Lung (tissue), 17 donors: ENCODE measurements at places on chromosomes 2 and 18. TPM values are rescaled to one million over a fixed set of nuclear protein-coding genes. Genes with fewer than 3 reads are reported as not detected.

DNA sequence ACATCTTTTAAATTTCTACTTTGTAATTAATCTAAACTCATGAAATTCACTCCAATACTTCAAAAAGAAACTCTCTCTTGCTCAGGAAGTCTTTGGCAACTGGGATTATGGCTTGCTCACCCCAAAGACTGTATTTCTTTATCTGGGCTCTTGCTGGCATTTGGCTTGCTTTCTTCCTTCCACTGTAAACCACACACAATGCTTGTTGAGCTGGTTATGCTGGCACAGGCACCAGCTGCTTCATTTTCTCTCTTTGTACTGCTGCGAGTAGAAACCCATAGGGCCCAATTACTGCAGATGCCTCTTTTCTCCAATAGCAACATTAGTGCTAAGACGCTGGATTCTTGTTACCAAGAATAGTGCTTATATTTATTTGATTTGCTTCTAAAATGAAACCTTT lies 51.4 kb downstream of the SLC38A11 start:
- DNase-seq: no peak

DNA sequence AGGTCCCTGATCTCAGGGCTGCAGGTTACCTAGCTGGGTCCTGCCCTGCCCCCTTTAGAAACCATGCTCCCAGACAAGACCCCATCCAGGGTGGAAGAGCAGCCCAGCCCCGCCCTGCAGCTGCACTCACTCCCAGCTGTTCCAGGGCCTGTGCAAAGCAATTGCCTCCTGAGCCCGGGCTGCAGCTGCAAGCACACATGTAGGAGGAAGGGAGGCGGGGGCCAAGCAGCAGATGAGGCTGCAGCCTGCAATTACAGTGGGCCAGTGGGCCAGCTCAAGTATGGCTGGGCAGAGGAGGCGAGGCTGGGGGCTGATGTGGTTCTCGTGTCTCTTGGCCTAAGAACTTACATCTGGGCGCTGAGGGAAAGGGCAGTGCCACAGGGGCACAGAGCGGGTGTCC lies 65.4 kb upstream of the TUBA3E start:
- DNase-seq: no peak

CYP27C1 gene
- 2.9 TPM for total RNA-seq

DNA sequence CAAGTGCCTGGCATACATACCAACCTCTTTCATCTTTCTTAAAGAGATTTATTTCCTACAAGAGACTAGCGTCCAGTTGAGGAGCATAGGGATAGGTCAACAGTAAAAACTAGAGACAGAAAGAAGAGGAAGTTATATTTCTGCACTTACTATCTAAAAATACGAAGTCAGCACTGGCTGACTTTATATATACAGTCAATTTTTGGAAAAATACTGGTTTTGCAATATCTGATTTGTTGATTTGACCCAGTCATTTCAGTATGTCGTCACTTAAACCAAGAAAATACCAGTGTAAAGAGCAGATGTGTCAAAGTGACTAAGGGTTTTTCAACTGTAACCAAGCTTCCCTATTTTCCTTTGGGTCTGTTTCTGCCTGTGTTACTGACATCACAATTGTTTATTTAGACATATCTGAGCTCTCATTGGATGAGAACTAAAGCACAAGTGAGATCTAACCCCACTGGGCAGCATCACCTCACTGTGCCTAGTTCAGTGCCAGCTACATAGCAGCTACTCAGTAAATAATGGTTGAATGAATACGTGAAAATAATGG lies 23.0 kb downstream of the CYTIP start:
- DNase-seq: peak; percentile 23

- no peak for DNase-seq
These were observed 170.0 kb downstream of the EPHA4 start for GRCh38 chr2:221402072-221402471.

ITPRIPL1 gene
- total RNA-seq: 2.2 TPM

DNA sequence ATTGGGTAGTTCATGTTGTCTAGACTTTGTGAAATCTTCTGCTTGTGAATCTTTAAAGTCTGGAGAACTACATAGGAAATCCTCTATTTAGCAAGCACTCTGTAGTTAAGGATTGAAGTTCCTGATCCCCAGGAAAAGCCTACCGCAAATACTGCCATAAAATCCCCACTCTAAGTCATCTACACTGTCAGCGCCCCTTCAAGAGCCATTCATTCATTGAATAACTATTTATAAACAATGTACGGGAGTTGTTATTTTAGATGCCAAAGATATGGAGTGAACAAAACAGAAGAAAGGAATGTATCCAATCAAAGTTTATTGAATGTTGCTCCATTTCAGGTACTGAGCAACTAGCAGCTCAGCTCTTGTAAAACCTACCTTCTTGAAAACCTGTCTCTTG lies 36.5 kb upstream of the SLC39A10 start:
- no peak for DNase-seq

- no peak for DNase-seq
These were observed 40.8 kb upstream of the CYP1B1 start for GRCh38 chr2:38116762-38117161.

GRCh38 chr18:55219059-55219458 lies 259.8 kb upstream of the CCDC68 start:
- no peak for DNase-seq

DNA sequence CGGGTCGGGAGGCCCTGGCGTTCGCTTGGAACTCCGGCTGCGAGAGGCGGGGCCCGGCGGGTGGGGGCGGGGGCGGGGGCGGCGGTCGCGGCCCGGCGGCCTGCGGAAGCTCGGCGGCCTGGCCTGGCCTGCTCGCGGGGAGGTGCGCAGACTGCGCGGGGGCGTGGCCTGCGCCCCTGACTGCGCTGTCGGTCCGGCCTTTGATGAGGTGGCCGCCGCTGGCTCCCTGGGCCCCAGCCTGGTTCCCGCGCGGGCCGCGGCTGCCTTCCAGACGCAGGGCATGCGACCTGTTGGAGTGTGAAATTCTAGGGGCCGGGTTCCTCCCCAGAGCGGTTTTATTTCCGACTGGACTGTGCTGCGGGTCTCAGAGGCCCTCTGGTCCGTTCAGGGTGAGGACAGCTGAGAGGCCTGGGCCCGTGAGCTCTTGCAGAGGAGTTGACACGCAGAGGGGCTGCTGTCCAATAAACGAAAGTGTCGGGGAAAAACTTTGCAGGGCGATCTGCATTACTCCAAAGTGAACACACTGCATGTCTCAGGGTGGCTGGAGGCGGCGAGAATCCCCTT lies 629 bp downstream of the NRBP1 start:
- peak; percentile 91 for DNase-seq

DNA sequence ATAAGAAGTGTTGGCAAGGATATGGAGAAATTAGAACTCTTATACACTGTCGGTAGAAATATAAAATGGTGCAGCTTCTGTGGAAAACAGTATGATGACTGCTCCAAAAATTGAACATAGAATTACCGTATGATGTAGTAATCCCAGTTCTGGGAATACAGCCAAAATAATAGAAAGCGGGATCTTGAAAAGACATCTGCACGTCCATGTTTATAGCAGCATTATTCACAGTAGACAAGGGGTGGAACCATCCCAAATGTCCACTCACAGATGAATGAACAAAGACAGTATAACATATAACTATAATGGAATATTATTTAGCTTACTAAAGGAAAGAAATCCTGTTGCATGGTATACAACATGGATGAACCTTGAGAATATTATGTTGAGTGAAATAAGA lies 257.7 kb downstream of the TDRD15 start:
- DNase-seq: peak; percentile 94

DNA sequence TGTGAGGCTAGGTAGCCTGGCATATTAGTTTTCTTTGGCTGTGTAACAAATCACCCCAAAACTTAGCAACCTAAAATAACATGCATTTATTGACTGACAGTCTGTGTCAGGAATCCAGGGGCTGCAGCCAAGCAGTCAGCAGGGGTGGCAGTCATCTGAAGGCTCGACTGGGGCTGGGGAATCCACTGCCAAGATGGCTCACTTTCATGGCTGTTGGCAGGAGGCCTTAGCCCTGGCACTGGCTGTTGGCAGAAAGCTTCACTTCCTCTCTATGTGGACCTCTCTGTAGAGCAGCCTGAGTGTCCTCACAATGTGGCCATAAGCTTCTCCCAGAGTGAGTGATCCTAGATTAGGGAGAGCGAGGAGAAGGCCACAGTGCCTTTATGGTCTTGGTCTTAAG lies 78.0 kb downstream of the LTBP1 start:
- no peak for DNase-seq

DNA sequence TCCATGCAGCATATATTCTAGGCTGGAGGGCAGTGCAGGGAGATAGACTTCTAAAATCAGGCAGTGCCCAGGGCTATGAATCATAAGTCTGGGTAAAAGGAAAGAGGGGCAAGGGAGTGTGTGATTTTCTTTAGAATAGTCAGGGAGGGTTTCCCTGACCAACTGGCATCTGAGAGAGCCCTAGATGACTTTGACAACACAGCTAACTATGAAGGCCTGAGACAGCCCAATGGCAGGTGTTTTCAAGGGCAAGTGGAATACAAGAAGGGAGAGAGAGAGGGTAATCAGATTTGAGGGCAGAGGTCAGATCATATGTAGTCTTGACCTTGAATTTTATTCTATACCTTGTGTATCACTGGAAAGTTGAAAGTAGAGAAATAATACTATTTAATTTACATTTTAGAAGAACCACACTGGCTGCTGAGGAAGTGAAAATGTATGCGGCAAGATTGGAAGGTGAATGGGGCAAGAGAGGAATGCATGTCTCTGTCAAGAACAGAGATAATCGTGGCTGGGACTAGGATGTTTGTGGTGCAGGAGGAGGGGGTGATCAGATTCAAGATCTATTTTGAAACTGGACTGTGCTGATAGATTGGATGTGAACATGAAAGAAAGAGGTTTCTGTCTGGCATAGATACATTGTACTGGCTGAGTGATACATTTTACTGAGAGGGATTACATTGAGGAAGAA lies 1.9 kb upstream of the ITGB6 start:
- DNase-seq: no peak

DNA sequence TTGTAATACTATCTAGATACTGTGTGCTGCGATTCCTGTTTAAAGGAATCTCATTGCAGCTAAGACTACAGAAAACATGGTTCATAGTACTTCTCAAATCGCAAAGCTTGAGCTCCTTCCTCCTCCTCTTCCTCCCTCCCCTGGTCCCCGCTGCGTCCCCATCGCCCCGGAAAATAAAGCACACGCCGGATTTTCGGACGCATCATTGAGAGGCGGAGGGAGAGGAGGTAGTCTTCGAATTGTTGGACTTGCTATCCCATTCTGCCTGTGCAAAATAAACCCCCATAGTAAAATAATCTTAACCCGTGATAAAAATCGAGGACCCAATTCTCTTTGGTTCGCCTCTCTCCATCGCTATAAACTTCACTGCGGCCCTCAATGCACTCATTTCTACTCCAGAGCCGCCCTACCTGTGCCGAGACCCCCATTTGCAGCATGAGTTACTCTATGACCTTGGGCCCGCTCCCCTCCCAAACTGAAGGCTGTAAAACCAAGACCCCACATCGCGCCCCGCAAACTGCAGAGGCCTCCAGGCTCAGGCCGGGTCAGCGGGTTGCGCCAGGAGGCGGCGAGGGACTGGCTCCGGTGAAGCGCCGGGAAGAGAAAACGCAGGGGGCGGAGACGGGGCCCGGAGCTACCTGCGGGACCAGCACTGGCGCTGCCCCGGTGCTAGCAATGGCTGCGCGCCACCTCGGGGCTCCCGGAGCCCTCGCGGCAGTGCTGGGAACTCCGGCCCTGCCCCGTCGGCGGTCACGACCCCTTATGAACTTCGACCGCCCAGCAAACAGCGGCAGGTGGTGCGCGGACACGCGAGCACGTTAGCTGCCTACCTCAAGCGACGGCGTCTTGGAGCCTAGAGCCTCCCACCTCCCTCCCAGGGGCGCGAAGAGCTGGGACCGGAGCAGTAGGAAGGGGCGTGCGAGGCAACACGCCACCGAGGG lies 649 bp downstream of the ESCO1 start:
- DNase-seq: peak; percentile 29

- no peak for DNase-seq
These were observed 209.2 kb downstream of the ICOS start for GRCh38 chr2:204145791-204146190.

TPO gene
- total RNA-seq: 0.31 TPM

SERPINB10 gene
- total RNA-seq: 0.63 TPM

- no peak for DNase-seq
These were observed 38.0 kb downstream of the PTGR3 start for GRCh38 chr18:75170916-75171315.

DNA sequence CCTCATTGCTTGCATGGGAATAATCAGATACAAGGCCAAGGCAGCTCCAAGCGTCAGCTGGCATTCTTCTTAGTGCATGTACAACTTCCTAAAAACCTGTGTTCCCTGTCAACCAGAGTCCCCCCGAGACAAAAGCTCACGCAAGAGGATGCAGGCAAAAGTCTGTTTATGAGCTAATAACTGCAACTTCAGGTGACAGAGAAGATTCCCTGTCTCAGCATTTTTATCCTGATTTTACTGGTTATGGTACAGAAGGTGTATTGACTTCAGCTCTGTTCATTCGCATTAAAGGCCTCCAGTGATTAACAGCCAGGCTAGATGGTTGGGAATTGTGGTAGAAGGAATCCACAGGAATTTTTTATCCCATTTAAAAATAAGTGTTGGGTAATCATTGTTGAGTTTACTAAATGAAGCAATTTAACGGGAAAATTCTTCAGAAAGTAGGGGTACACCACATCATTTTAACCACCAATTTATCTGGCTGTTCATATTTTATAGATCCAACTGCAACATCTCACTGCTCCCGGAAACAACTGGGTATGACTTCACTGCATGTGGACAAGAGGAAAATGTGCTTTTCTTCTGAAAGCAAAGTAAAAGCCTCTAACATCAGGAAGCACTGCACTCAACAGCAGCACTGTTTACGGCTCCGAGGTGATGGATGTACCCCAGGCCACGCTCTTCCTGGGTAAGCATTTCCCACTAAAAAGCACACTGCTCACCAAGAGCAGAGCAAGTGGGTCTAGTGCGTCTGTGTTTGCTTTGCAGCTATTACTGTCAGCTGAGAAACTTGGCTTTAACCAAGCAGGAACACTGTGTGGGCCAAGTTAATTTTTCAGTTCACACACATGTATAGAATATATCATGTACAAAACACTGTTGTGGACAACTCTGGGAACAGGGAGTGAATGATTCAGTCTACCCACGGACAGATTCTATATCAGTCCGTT lies 31.9 kb downstream of the CCBE1 start:
- DNase-seq: peak; percentile 86
